ENCODE measurements at places on chromosomes 1 and 21.

DNA sequence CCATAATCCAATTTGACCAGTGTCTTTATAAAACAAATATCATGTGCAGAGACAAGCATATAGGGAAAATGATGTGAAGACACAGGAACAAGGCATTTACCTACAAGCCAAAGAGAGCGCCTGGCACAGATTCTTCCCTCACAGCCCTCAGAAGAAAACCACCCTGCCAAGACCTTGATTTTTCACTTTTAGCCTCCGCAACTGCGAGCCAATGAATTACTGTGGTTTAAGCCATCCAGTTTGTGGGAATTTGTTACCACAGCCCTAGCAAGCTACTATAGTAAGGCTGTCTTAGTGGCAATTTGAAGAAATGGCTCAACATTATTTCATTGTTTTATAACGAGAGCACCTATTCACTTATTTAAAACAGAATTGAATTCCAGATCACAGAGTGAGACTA is 85.7 kb upstream of the CCDC190 start:
- no peak for DNase-seq

DNA sequence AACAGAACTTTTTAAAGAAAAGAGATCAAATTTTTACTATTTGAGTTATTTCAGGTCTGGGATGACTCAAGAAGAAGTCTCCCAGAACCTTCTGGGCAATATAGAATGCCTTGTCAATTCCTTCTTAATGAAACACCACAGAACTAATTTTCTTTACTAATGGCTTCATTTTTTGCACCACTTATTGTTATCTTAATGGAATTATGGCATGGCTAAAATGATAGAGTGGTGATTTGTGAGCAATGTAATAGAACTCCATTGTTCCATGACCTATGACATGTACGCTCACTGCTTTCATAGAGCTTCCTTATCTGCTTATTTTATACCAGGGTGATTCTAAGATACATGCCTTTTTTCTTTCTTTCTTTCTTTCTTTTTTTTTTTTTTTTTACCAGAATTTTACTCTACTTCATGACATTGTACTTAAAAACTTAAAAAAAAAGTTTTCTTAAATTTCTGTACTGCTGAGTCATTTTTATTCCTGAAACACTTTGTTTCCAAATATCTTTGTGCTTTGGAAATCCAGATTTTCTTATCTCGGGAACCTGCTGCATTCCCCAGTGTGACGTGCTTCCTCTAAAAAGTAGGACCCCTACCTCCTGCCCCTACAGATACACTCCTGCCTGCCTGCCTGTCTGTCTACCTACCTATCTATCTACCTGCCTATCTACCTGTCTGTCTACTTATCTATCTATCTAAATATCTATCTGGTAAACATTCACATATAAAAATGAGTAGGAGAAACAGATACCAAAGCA is 284.9 kb downstream of the PBX1 start:
- DNase-seq = no peak

DNA sequence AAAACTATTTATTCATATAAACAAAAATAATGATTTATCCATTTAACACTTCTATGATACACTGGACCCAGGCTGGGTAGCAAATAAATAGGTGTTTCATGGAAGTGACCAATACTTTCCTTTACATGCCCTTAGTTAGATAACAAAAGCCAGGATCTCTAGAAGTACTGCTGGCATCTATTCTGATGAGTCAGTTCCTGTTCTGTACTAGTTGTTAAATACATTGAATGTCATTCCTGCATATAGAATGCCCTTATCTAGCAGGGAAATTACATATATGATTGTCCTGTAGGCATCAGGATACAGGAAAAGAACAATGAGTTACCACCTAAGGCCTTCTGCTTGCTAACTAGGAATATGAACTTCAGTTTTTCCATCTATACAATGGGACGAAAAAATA is 130.8 kb downstream of the HFM1 start:
- no peak for DNase-seq

DNA sequence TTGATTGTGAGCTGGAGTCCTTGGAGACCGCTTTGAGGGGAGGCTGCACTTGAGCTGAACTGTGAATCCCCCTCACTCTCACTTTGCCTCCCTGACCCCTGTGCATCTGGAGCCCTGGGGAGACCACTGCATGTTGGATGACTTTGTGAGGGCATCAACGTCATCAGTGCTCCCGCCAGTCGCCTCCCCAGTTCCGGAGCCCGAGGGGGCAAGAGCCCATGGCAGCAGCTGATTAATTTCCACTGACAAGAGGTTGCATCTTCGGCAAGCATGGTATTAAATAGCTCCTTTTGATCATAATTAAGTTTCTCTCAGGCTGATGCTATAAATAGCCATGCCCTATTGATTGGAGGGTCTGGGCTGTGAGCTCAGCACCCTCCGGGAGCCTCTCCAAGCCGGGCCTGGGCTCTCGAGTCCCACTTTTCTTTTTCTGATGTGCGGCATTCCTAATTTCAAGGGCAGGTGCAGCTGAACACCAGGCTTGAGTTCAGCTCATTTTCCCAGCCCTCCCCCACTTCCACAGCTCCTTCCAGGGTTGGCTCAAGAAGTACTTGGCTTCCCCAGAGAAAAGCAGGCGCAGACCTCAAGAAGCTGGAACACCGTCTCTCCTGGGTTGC is 33.2 kb downstream of the KCND3 start:
- no peak for DNase-seq

- DNase-seq = no peak
Measured at GRCh38 chr1:221336126-221336525, 405.8 kb downstream of the DUSP10 start.

DNA sequence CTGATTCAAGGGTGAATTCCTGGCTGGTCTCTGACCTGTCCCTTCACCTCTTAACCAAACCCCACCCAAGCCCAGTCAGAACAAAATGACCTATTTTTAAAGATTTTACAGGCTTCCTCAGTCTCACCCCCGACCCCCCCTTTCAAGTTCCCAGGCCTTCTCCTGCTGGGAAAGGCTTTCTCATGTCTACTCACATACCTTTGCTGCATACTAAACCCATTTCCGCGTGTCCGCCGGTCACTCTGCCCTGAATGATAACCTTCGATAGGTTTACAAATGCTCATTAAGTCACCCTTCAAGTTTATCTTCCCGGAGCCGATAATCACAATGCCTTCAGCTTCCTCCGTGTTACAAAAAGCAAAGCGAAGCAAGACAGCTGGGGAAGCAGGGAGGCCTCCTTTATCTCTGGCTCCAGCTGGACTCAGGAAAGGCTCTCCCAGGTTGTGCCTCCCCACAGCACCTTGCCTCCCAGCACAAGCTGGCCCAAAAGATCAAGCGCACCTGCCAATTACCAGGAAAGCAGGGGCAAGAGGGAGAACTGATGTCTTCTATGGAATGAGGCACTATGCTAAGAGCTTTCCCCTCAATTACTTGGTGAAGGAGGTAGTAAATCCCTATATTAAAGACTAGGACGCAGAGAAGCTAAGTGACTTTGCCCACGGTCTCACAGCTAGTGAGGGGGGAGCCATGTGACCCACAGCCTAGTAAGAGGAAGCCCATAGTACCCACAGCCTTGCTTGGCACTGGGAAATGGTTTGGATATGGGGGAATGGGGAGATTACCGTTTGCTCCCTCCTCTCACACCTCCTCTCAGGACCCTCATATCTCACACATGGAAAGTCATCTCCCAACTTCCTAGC is 15.9 kb downstream of the SMIM12 start:
- DNase-seq = no peak

DNA sequence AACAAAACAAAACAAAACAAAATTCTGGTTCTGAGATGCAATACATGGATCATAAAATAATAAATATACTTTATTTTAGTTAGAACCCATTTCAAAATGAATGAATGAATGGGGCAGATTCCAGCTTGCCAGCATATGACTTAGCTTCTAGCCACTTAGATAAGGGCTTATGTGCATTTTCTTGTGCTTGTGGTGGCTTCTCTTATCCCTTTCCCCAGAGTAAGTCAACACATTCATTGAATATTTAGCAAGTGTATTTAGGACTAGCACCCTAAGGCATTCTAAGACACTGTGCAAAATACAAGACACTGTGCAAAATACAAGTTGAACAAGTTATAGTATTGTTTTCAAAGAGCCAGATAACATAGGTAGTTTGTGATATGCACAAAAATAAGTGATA is 4.7 kb downstream of the ADIPOR1 start:
- no peak for DNase-seq

DNA sequence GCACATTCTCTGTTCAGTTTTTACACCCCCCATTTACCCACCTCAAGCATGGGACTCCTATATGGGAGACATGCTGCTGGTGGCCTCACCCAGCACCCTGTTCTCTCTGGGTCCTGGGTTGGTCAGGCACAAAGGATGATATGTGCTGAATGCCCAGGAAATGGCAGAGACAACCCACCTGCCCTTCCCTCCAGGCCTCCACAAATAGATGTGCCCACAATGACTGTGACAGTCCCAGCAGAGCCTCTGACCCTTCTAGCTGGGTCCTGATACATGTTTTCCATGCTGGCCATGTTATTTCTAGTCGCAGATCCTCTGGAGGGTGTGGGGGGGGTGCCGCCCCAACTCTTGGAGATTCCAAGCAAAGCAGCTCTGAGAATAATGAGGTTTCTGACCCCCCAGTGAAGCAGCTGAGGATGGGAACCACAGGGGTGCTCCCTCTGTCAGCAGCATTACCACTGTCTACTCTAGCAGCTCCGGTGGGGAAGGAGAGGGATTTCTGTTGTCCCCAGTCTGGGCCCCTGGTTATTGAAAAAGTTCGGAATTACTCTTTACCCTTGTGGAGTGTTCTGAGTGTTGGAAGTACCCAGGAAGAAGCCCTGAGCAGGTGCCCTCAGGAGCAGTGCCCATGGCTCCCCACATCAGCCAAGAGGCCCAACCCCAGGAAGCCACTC is 1.2 kb upstream of the CCDC28B start:
- DNase-seq = no peak
